ENCODE measurements at places on chromosomes 13 and 19.
A peak's percentile ranks its signal among the peaks of the same experiment; 100 is the strongest.

- DNase-seq = no peak
Measured at GRCh38 chr13:61045251-61045650, 370.4 kb downstream of the PCDH20 start.

- DNase-seq = no peak
Measured at GRCh38 chr19:3065675-3066357, 3.5 kb upstream of the TLE5 start.

DNA sequence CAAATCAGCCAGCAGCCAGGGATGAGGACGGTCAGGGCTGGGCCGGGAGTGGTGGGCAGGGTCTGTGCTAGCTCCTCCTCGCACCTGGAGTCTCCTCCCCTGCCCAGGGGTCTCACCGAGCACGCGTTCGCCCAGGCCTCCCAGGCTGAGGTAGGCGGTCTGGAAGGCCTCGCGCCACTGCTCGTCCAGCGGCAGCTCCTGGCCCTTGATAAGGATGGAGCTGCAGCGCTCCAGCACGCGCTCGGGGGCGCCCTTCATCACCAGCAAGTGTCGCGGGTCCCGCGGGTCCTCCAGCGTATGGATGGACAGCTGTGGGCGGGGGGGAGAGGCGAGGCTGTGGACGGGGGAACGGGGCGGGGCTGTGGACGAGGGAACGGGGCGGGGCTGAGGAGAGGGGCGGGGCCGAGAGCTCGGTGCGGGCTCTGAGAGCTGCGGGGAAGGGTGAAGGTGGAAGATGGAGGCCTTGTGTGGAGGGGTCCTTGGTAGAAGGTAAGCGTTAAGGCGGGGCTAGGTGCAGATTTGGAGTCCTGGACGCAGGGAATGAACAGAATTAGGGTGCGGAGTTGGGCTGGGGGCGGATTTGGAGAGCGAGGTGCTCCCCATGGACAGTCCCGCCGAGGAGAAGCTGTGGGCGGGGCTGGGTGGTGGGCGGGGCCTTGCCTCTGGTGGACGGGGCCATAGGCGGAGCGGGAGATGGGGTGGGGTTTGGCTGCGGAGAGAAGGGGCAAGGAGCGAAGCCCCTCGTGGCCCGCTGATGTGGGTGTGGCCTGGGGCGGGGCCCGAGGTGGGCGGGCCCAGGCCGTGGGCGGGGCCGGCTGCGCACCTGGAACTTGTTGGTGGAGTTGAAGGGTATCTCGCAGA, 5.7 kb downstream of the ATP4A start:
- peak; percentile 62 for DNase-seq

- peak; percentile 41 for DNase-seq
Measured at GRCh38 chr19:10861103-10861651, 10.2 kb upstream of the CARM1 start.

DNA sequence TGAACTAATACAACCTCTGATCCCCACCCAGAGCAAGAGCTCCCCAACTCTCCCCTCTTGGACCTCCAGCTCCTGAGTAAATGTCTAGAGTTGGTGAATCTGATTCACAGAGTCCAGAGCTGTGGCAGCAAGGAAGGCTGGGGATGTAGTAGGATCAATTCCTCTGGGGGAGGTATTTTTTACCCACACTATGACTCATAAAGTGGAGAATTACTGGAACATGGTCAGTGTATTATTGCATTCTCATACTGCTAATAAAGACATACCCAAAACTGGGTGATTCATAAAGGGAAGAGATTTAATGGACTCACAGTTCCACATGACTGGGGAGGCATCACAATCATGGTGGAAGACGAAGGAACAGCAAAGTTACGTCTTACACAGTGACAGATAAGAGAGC, 496.7 kb downstream of the EFNB2 start:
- DNase-seq = no peak

- DNase-seq = no peak
Measured at GRCh38 chr13:18739310-18739709, 442.3 kb downstream of the TUBA3C start.

- no peak for DNase-seq
Measured at GRCh38 chr13:105502193-105502592, 1033.3 kb downstream of the EFNB2 start.

GRCh38 chr13:72774019-72774418, 7.7 kb downstream of the DIS3 start:
- no peak for DNase-seq

- DNase-seq = peak; percentile 47
Measured at GRCh38 chr13:73767747-73768315, 366.4 kb downstream of the KLF12 start.

- DNase-seq = no peak
Measured at GRCh38 chr19:15276620-15277215, 44.5 kb upstream of the EPHX3 start.

- peak; percentile 49 for DNase-seq
Measured at GRCh38 chr13:26482451-26483197, 74.9 kb upstream of the WASF3 start.

GRCh38 chr19:38640368-38640767, 7.1 kb upstream of the ACTN4 start:
- no peak for DNase-seq

- DNase-seq = peak; percentile 51
Measured at GRCh38 chr19:51552996-51553725, 17.9 kb upstream of the ZNF175 start.

DNA sequence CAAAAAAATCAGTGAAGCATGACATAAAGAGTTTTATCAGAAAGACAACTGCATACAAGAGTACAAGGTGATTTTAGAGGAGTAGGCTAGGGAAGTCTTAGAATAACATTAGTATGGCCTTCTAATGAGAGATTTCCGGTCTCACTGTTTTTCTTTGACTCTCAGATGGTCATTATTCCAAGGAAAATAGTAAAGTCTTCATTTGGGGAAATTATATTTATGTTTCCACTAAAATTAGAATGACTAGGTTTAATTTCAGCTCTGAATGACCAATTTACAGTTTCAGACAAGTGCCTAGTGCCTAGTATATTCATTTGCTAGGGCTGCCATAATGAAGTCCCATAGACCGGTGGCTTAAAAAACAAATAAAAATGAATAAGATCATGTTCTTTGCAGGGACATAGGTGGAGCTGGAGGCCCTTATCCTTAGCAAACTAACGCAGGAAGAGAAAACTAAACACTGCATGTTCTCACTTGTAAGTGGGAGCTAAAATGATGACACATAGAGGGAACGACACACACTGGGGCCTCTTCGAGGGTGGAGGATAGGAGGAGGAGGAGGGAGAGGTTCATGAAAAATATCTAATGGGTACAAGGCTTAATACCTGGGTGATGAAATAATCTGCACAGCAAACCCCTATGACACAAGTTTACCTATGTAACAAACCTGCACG, 303.1 kb downstream of the PCDH9 start:
- no peak for DNase-seq

- DNase-seq = no peak
Measured at GRCh38 chr19:51803967-51804366, 9.0 kb downstream of the FPR3 start.

DNA sequence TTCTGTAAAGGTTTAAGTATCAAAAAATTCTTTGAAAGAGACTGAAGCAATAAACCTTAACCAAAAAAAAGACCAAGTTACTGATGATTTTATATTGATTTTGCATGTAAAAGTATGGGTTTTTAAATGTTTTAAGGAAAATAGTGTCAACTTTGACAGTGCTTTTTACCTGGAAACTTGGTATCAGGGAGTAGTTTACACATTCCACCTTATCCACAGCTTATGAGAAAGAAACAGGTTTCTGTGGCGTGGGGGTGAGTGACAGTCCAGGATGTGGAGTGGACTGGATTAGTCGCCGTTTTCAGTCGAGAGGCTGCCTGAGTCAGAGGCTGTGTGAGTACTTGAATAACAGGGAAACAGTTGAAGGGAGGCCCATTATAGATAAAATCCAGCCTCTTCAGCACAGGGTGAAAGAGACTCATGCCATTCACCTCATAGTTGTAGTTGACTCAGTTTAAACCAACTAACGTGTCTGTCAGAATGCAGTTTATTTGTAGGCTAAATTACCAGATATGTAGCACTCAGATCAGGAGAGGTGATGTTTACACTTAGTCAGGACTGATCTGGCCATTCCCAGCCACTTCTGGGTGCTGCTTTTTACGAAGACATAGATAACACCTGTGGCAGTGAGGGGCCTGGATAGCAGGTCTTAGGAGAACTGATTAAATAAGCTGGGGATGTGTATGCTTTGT, 595 bp upstream of the GPR183 start:
- DNase-seq = peak; percentile 68

DNA sequence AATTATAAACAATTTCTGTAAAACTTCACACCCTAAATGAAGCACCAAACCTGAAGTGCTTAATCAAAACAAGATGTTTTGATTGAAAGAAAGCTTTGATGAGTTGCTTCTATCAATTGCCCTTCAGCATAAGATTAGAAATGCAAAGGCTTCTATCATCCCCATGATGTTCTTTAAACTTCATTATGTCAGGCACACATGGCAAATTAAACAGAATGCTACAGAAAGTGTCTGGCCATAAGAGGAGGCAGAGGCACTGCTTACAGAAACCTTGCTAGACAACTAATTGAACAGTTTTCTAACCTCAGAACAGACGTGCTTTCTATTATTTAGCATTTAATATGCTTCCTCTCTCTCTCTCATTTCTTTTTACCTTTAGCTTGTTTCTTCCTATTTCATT, 228.1 kb downstream of the DCLK1 start:
- no peak for DNase-seq

- no peak for DNase-seq
Measured at GRCh38 chr19:17418710-17419109, 1.1 kb upstream of the MVB12A start.

GRCh38 chr13:75724752-75725517, 88.8 kb downstream of the LMO7 start:
- DNase-seq = no peak

DNA sequence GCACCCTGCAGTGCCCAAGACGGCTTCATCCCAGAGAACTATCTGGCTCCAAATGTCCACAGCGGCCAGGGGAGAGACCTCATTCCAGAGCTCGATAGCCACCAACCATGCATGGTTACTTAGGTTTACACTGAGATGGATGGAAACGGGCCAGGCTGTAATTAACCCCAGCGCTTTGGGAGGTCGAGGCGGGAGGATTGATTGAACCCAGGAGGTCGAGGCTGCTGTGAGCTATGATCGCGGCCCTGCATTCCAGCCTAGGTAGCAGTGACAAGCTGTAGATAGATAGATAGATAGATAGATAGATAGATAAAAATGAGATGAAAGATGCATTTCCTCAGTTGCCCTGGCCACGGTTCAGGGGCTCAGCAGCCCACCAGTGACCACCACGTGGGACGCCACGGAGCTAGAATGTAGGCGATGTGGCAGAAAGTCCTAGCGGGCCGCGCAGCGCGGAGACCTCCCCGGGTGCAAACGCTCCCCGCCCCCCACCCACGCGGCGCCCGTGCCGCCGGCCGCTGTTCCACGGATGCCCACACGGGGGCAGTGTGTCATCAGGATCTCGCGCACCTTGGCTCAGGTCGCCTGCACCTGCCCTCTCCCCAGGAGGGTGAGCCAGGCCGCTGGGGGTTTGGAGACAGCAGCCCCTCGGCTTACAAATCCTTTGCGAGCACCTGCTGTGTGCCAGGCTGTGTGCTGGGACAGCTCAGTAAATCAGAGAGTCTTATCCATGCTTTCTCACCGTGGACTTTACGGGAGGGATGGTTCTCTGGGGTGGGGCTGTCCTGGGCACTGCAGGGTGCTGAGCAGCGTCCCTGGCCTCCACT, 13.5 kb upstream of the TLE5 start:
- peak; percentile 82 for DNase-seq

Data from stimulated activated CD4-positive, alpha-beta T cell treated with anti-CD3 and anti-CD28 coated beads, Interleukin-4, amount 100 ng/mL, for 1 hour (primary cell).